Stimulated activated CD8-positive, alpha-beta memory T cell treated with anti-CD3 and anti-CD28 coated beads, Interleukin-4, amount 100 ng/mL, for 1 hour (primary cell): ENCODE measurements at places on chromosomes 5 and 9.

DNA sequence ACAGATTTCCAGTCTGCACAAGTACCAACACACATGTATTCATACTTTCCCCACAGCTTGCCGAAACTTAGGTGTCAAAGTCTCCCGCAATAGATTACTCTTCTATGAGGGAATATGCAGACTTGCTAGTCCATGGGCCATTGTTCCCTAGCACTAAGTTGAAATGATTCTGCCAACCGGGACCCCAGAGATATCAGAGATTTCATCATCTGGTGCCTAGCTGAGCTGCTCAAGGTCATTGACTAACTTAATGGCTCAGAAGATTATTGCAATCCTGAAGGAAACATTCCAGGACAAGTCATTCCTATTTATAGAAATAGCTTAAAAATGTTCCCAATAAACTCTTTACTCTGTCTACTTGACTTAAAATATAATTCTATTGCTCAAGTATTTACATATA, 202.6 kb downstream of the PIK3R1 start:
- DNase-seq: no peak

GRCh38 chr5:61626639-61627282, 294.7 kb downstream of the ZSWIM6 start:
- no peak for DNase-seq

DNA sequence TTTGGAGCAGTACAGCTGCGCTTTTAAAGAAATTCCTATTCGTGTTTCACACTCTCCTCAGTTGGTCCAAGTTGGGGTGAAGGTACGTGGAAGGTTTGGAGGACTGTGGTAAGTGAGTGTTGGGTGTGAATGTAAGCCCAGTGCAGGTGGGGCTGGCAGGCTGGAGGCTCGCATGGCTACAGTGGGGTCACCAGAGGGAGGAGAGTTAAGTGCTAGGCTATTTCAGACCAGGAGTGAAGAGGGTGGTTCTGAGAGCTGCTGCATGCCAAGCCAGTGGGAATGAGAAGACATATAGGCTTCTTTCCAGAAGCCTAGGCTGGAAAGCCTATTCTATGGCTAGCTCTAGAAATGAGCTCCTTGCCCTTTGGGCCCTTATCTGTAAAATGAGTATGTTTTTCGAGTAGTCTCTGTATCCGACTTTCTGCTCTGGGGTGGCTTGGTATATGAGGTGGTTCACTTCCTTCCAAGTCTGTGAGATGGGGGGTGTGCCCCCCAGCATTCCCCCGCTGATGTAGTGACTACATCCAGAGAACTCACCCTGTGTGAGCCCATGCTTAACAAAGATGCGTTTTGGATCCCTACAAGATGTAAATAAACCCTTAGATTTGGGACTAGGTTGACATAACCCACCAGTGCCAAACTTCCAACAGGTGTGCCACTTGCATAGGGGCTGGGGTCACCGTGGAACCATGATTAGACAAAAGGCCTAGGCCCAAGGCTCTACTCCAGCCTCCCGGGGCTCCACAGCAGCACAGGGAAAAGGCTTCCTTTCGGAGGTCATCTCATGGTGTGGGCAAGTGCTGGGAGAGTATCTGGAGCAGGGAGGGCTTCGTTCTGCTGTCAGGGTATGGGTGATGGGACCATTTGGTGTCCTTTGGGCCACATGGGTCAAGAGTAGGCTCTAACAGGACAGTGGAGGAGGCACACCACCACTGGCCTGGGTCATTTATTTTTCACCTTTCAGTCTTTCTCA, 2.6 kb downstream of the TCF7 start:
- DNase-seq: no peak

GRCh38 chr5:118193194-118193905, 795.0 kb downstream of the DTWD2 start:
- no peak for DNase-seq

- no peak for DNase-seq
Observed at GRCh38 chr9:89838621-89839020, 233.8 kb downstream of the GADD45G start.

DNA sequence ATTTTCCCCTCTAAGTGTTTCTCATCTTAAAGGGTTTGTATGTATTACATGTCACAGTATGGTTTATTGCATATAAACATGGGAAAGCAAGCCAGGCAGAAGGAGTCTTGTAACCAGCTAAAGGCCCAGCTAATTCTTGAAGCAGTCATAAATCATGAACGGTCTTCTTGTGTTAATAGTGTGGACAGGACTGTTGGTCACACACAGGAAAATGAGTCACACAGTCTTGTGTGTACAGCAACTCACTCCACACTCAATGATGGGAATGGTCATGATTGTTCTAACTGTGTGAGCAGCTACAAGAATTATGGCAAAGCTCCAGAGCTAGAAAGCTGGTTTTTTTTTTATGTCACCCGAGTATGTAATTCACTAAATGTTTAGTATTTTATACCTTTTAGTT, 123.9 kb downstream of the GHR start:
- no peak for DNase-seq

- no peak for DNase-seq
Observed at GRCh38 chr5:139141446-139142204, 56.5 kb downstream of the SIL1 start.

DNA sequence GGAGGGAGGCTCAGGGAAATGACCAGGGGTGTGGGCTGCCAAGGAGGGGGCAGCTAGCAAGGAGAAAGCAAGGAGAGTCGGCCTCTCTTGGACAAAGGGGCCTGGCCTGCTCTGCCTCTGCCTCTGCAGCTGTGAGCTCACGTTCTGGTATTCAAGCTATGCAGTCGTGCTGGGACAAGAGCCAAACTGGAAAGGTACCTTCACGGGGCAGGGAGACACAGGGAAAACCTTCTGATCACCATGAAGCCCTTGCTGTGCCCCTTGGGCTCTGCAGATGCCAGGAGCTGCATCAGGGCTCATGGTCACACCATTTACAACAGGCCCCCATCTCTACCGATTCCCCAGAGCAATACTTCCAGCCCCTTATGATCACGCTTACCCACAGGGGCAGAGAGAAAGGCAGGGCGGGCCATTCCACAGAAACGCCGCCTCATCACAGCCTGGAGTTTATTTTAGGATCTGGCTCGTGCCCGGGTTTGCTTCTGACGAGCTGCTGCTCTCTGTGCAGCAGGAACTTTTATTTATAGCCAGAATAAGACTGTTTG, 63.2 kb downstream of the PRRT1B start:
- no peak for DNase-seq

DNA sequence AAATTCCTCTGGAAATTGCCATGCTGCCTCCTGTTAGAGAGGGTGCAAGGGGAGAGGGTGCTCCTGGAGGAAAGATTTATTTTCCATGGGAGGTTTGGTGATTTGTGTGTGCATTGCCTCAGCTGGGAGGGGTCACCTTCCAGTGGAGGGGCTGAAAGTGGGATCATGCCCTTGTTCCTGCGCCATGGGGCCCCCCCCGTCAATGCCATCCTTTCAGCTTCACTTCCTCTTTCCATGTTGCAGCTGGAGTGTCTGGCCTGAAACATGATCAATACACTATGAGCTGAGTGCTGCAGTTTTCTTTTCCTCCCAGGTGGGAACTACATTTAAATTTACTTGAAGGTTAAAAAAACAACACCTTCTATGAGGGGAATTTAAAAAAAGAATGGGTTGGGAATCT, 176.8 kb downstream of the MELK start:
- no peak for DNase-seq

DNA sequence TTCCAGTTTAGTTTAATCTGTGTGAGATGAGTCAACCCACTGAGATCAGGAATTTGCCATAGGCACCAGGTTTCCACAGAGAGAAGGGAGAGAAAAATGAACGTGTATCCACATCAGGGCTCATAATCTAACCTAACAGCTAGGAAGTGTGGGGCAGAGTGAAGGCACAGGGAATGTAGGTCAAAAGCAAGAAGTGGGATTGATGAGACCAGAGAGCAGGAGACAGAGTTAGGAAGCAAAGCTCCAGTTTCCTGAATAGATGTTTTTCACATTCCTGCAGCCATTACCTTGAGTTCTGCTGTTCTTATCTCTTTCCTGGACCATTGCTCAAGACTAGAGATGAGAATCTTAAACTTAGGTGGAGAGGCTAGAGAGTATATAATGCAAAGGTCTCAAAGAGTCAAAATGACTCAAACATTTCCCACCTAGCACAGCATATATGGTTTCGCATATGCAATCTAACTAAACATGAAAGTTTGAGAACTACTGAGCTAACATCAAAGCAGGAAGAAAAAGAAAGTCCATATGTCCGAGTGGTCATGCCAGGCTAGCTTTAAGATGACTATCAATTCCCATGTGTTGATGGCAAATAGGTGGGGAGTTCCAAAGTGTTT, 41.1 kb upstream of the GNAQ start:
- DNase-seq: no peak

- no peak for DNase-seq
Observed at GRCh38 chr5:44697025-44697424, 111.7 kb upstream of the MRPS30 start.

DNA sequence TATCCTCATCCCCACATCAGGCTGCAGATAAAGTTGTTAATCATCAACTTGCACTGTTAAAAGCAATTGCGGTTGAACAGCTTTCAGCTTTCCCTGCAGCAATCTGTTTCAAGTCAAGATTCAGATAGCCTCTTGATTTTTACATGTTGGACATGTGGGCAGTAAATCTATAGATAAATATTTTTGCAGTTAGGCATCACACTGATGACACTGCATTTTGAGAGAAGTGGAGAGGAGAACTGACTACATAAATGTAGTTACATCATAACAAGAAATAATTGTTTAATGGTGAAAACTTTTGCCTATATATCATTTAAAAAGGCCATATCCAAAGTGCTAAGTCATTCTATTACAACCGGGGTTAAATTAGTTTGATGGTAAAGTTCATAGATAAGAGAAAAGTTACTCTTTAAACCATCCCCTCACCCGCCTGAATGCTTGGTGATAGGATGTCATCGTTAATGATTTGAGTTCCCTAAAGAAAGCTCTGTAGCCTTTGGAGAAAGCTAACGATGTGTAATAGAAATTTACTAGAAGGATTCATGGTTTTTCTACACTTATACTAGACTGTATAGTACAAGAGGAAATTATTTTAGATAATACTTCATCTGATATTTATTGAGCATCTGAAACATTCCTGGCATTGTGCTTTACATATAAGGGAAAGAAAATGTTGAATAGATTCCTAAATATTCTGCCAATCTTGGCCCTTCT, 30.8 kb upstream of the ALDH1A1 start:
- DNase-seq: no peak

DNA sequence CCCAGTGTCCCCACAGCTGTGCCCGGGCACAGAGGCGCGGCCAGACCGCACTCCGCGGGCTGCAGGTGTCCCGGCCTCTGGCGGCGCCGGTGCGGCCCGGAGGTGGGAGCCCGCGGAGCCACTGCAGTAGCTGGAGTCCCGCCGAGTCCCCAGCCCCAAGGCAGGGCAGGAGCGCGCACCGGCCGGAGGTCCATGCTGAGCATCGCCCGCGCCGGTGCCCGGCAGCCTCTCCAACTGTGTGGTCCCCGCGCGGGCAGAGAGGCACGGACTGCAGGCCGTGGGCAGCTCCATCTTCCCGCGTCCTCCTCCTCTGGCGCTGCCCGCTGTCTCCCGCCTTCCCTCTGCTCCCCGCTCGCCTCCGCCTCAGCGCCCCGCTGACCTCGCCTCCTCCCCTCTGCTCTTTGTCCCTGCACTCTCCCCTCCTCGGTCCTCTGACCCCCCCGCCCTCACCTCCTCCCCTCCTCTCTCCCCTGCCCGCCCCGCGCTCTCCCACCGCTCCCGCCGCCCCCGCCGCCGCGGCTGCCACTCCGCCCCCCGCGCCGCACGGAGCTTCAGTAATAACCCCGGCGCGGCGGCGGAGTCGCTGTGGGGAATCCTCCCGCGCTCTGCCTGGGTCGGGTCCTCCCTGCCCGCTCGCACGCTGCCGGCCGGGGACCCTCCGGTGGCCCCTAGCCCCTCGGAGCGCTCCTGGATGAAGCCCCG, at the start of gene ADAMTS16:
Gene ADAMTS16 (plus strand): TSS at position 554 of the 702 bp plus-strand sequence. CDS start 138 bp downstream, at position 692.
- DNase-seq: no peak

- DNase-seq: no peak
Observed at GRCh38 chr9:114178076-114178475, 22.7 kb downstream of the COL27A1 start.

DNA sequence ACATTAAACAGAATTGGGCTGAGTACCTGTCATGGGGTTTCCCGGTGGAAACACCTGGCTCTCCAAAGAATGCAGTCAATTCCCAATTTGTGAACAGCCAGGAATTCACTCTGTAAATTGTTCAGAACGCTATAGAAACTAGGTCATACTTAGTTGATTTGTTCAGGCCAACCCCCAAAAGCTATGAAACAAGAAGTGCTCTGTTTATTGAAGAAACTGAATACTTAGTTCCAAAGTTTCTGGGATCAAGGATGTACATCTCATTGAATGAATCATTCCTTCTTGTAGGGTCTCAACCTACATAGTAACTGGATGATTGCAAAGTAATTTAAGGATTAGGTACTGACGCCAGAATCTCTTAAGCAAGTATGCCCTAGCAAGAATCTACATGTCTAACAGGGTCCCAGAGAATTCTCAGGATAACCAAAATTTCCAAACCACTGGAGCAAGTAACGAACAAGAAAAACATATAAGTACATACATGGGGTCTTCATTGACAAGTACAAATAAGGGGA, 659 bp upstream of the TUSC1 start:
- DNase-seq: no peak

GRCh38 chr9:6877671-6878161, 119.9 kb downstream of the KDM4C start:
- no peak for DNase-seq

DNA sequence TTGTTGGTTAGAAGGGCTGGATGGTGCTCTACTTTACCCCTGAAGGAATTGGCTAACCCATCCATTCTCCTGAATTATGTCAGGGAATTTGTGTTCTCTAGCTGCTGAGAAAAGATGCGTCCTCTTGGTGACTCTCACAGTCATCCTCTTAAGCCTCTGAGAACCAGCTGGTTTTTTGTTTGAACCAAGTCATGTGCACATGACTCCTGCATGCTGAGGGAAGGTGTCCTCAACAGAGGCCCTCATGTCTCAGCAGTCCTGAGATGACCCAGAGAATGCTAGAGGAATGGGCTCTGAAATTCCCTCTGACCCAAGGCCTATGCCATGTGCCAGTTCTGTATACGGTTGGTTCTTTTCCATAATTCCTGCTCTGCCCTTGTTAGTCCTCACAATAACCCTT, 10.4 kb upstream of the C5orf63 start:
- no peak for DNase-seq

DNA sequence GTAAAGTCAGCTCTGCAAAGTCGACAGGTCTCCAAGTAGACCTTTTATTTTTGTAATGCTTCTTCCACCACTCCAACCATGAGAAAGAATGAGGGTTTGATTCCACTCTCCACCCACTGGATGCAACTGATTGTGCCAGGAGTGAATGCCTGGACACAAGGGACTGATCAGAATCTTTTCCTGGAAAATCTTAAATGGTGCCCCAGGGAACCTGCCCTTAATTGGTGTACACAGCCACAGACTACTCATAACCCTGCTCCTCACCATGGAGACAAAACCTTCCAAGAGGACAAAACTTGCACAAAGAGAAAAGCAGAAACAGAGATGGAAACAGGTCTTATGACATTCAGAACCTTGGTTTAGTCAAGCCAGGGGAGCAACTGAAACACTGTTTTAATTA, 208.6 kb upstream of the BRINP1 start:
- no peak for DNase-seq

DNA sequence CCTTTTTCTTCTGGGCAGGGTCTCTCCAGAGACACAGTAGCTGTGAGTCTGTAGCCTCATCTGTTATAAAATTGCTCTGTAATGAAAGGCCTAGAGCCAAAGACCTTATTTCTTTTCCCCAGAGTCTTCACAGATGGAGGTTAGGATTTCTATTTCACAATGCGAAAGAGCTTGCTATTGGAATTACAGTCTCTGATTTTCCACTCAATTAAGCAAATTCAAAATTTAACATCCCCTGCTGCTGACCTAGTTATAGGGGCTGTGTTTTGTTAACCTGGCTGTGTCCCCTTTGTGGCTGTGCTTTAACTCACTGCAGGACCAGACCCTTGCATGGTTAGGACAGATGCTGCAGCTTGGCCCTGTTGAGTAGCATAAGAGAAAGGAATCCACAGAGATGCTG, 190.3 kb upstream of the NMUR2 start:
- no peak for DNase-seq
